EH (cell line): ENCODE measurements at places on chromosomes 3 and 15.

- no peak for DNase-seq
These were observed 101.7 kb upstream of the EIF1B start for GRCh38 chr3:40207796-40208195.

DNA sequence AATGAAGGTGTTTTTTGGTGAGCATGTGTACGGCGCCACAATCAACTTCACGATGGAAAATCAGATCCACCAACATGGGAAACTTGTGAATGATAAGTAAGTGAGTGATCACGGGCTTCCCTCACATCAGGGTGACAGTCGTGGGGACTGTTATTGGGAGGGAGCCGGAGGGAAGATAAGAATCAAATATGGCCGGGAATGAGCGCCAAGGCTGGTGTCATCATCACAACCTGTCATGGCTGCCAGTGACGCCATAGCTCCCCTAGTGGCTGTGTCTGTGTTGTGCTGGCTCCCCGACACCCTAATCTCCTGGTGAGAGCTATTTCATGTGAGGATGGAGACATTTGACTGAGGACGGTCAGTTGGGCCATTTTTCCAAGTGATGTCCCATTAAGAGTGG is 168.5 kb downstream of the SV2B start:
- DNase-seq, result peak; percentile 7

GRCh38 chr15:78360367-78360801 is 20.2 kb downstream of the CRABP1 start:
- DNase-seq, result peak; percentile 24

GRCh38 chr3:30505866-30506520 is 100.4 kb upstream of the TGFBR2 start:
- peak; percentile 40 for DNase-seq

- DNase-seq, result no peak
These were observed 11.5 kb upstream of the CLRN1 start for GRCh38 chr3:150984066-150984465.

DNA sequence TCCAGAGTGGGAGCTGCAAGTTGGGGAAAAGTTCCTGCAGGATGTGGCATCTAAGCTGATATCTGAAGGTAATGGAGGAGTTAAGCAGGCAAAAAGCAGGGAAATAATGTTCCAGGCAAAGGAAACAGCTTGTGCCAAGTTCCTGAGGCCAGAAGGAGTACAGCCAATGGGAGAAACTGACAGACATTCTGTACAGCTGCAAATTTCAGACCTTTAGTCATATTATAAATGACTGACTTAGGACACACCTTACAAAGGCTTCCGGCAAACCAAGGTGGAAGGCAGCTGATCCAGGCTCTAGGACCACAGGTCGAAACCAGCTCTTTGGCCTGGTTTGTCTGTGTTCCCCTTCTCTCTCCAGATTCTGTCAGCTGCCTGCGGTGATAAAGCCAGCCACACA is 9.3 kb downstream of the WWTR1 start:
- no peak for DNase-seq

DNA sequence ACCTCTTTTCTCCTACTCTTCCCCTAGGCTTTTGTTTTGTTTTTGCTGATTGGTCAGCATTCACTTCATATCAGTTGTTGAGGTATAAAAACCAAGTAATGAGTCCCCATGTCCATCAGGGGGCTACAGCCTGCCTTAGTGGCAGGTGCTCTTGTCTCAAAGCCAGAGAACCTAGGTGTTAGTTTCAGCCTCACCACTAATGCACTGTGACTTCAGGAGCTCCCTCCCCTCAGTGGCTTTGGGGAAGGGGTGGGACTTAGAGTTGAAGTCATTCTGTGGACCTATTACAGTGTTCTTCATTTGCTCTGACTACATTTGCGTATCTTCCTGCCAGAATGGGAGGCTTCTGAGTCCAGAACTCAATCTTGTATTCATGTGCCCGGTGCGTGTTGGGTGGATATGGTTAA is 41.6 kb downstream of the NR2C2 start:
- DNase-seq, result no peak

DNA sequence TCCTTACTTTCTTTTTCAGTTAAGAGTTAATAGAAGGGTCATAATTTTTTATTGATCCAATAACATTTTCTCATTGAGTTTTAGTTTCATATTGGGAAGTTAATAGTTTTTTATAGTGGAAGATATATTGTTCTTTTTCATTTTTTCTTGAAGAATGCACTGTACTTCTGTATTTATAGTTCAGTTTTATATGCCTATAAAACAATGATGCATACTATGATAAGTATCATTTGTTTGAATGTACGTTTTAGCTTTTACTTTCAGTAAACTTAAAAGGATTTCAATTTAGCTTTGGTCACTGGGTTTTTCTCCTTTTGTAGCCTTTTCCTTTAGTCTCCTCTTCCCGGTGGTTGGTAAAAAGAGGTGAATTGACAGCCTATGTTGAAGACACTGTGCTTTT is 98.8 kb downstream of the DHX36 start:
- DNase-seq, result no peak

- no peak for DNase-seq
These were observed 62.8 kb downstream of the MDFIC2 start for GRCh38 chr3:70249509-70250160.

DNA sequence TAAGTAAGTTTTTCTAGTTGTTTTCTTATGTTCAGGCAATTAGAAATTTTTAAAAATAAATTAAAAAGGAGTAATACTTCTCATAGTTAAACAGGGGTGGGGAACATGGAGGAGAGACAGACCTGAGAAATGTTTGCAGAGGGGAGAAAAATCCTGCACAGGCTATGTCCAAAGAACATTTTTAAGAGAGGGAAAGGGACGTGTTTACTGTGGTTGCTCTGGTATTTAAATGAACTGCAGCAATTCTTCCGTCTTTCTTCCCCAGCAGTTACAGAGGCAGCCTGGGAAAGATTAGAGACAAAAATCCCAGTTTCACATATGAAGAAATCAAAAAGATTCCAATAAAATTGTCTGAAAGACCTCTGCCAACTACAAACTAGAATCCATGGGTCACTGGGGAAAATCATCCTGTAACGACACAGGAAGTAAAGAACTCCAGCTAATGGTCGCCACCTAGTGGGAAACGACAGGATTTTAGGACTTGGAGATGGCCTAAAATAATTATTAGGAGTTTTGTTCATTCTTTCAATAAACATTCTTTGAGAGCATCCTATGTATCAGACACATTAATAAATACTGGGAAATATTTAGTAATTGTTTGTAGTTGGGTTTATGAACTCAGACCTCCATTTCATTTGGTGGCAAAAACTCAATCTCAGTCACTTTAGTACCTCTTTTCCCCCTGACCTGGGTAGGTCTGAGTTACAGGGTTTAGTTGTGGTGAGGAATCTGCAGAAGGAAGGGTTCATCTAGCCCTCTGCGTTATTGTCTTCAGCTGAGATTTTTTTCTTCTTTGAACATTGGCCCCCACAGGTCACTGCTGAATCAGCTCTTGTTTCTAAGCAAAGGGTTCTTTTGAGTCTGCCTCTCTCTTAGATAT is 69.9 kb upstream of the GOLIM4 start:
- peak; percentile 76 for DNase-seq

DNA sequence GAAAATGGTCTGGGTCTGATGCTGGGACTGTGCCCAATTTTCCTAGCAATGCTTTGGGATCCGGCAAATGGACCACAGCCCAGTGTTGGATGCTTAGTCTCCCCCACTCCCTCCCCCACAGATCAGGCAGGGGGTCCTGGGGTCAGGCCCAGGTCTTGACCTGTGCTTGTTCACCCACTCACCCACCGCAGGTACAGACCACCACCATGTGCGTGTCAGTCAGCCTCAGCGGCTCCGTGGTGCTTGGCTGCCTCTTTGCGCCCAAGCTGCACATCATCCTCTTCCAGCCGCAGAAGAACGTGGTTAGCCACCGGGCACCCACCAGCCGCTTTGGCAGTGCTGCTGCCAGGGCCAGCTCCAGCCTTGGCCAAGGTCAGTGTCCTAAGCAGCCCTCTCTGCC is 10.6 kb downstream of the GRM2 start:
- no peak for DNase-seq

DNA sequence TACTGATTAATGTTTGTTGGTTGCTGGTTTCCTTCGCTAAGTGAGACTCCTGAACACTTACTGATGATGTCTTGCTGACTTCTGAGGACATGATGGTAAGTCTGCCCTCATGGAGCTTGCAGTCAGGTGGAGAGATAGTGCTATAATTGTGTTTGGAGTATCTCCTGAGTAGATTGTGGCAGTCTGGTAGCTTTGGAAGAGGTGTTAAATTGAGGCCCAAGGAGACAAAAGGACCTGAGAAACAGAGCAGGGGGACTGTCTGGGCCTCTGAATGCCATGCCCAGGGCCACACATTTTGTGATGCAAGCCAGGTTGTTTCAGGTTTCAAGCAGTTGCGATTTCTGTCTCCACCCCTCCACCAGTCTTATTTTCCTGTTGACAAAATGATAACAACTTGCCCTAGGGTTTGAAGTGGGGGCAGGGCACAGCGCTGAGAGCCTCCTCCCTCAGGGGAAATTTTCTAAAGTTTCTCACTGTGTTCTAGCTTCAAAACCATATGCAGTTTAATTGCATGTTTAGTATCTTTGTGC is 16.7 kb downstream of the SMAD3 start:
- DNase-seq, result no peak

GRCh38 chr3:50396502-50396901 is 37.2 kb upstream of the TMEM115 start:
- no peak for DNase-seq

DNA sequence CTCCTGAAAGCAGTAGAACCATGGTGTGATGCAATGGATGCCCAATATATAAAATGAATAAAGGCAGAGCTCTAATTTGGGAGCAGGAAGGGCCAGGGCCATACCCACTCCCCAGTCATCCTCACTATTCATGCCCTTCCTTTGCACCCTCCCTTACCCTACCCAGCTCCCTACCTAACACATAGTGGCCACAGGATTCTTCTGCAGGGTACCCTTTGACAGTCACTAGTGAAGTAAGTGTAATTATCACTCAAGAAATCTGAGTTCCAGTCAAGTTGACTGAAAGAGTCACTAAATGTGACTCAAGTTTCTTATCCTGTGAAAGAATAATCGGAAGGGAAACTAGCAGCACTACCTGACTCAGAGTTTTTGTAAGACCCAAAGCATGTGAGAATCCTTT is 69.2 kb downstream of the RASA2 start:
- DNase-seq, result peak; percentile 65

DNA sequence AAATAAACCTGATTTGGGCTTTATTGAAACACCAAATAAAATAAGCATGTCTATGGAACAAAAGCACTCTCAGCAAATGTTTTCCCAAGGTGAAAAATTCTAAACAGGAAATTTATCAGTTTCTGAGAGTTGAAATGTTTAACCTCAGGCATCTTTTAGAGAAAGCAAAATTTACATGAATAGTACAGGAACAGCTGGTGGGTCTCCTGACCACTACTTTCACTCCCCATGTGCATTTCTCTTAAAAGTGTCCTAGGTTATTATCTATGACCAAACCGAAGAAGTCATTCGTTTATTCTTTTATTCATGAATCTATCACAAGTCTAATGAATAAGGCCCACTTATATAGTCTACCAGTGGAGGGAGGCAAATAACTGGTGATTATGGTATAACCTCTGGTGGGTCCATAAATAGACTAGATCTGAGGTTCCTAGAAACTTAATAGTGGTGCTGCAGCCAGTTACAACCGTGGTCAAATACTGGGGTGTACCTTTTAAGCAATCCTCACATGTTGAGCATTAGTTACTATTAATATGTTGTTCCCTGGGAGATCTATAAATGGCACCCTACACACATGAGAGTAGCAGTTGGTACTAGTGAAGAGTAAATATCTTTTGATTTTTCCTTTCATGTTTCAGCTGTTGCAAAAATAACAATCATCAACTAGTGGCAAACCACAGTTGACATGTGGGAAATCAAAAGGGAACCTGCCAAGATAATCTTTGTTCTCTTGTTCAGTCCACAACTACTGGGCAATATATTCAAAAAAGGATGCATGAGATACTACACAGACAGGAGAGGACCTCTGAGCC is 169.3 kb upstream of the STAC start:
- peak; percentile 11 for DNase-seq

DNA sequence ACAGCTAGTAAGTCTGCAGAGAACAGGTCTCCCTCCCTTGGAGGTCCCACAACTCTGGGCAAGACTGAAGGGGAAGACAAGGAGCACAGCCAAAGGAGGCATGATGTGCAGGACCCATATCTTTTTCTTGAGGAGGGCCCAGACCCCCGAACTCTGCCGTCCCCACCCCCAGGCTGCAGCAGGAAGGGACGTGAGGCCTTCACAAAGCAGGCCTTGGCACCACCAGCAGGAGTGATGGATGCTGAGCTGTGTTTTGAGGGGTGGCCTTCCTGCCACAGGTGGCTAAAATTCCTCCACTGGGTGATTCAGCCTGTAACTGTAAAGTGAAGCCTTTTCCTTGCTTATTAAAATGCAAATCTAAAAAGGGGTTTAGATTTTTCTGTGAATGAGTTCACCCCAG is 8.6 kb downstream of the PLA2G4D start:
- no peak for DNase-seq

DNA sequence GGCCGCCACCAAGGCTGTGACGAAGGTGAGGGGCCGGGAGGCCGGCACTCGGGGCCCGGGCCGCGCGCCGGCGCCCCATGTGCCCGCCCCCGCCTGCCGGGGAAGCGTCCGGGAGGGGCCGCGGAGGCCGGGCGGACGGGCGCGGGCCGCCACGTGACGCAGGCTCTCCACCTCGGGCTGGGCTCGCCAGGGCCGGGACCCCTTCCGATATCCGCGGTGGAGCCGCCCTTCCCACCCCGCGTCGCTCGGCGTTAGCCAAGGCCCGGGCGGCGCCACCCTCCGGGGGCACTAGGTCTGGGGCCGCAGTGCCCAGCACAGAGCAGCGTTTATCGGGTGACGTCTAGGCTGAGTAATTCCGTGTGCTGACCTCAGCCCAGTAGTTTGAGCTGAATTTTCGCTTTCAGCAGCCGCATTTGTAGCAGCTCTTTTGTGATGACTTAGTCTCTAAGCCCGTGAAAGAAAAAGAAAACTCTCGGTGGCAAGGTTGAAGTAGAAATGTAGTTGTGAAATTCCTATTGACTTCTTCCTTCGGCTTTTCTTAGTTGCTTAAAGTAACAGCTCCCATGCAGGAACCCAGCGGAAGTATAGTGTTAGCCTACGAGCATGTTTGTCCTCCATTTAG is 885 bp downstream of the CDV3 start:
- peak; percentile 74 for DNase-seq

DNA sequence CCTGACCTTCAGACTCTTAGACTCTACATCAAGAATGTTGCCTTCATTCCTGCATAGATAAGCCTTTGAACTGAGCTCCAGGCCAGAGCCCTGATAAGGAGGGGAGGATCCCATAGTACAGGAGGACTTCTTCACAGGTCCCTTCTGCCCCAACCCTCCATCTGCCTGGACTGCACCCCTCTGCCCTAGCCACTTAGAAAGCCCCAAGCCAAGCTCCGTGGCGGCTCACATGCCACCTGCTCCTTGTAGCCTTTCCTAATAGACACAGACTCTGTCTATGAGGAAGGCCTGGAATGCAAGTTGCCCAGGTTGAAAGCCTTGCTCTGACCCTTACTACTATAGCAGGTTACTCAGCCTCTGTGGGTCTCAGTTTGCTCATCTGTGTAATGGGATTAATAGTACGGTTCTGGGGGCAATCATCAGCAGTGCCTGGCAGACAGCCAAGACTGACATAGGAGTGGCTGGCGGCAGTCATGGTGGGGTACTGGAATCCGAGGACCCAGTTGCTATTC is 11.6 kb downstream of the PCSK6 start:
- DNase-seq, result no peak

- DNase-seq, result peak; percentile 15
These were observed 171.5 kb upstream of the NANOGP8 start for GRCh38 chr15:35256551-35256950.
